ENCODE measurements at places on chromosomes 2 and 18.

DNA sequence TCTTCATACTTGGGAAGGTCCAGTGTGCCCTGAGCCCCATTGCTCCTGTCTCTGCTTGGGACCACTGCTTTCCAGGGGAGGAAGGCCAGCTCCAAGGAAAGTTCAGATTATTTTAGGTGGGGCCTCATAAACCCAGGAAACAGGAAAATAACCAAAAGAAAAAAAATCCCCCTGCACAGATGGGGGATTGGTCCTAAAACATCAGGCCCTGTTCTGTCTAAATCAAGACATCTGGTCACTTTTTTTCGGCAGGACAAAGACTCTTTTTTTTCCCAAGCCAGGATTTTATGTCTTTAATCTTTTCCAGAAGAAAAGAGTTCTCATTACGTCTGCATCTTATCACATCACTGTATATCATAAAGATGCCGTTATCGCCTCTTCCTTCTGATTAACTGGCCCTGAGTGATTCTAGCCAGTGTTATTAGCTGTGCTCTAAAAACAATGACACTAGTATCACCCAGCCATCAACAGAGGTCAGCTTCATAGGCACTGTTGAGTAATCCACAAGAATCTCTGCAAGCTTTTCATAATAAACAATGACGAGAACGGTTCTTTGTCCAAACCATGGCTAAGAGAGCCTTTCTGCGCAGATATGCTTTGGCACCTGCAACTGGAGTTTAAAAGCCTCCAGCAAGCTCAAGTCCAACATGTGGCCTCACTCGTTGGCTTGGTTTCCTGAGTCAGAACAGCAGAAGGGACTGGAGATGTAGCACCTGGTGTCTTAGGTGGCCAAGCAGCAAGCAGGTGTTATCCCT, 138.2 kb downstream of the VAPA start:
- DNase-seq = no peak

DNA sequence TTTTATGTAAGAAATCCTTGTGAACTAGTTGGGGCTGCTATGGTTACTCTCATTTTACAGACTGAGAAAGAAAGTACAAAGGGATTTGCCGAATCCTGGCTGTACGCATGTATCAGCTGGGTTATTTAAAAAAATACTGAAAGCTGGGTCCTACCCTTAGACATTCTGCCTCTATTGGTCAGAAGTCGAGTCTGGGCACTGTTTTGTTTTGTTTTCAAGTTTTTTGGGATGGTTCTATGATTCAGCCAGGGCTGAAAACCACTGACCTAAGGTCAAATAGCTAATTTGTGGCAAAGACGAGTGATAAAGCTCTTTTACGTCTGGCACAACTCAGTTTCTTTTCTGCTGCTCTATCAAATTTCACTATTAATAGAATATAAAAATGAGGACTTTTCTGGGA, 5.9 kb upstream of the SLC8A1 start:
- DNase-seq = no peak

DNA sequence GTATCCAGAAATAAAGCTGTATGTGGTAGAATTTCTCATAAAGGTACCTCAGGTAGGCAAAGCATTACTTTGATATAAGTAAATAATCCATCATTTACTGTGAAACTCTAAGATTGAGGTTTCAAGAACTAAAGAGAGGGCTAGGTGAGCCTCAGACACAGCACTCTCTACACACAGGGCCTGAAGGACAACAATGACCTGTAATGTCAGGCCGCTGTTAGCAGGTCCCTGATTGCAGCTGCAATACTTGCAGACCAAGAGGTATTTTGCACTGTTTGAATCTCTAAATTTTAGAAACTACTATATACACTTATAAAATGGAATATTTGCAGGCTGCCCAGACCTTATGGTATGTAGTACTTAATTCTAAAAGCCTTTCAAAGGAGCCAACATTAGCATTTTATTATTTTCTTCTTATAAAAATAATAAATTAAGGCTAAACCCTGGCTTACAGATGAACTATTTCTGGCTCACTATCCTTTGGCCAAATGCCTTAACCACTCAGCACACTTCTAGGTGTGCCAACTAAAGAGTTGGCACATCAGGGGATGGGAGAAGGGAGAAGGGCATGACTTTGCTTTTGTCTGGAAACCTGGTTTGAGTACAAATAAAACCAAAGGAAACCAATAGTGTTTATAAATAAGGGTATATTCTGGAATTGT, 66.7 kb upstream of the SLC39A10 start:
- no peak for DNase-seq

- DNase-seq = no peak
Observed at GRCh38 chr2:14677039-14677438, 44.5 kb downstream of the LRATD1 start.

GRCh38 chr2:82996217-82996616, 1462.9 kb downstream of the SUCLG1 start:
- DNase-seq = no peak

- DNase-seq = no peak
Observed at GRCh38 chr2:177598326-177599138, 206.0 kb downstream of the AGPS start.

DNA sequence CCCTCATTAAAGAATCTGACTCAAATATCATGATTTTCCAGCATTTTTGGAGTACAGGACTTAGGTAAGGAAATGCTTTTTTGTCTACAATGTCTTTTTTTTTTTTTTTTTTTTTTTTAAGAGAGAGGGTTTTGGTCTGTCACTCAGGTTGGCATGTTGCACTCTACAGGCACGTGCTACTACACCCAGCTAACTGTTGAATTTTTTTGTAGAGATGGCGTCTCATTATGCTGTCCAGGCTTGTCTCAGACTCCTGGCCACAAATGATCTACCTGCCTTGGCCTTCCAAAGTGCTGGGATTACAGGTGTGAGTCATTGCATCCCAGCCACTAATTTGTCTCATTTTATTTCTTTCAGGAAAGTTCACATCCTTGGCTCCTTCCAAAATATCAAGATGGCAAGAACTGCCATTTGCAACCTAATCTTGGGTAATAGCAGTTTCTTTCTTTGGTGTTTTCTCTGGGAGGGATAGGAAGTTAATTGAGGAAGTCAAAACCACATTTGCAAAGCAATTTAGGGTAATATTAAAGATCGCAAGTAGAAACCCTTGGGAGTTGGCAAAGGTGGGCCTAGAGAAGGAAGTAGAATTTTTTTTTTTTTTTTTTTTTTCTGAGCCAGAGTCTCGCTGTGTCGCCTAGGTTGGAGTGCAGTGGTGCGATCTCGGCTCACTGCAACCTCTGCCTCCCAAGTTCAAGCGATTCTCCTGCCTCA, 15.5 kb downstream of the PNO1 start:
- DNase-seq = no peak

Measured in type B pancreatic cell (in vitro differentiated cells).